CD4-positive, alpha-beta memory T cell (primary cell): ENCODE measurements at places on chromosomes 4 and X. TPM values are rescaled to one million over a fixed set of nuclear protein-coding genes. Genes with fewer than 3 reads are reported as not detected.

DLG3 gene
- 11.6 TPM for polyA plus RNA-seq

SH3D19 gene
- polyA plus RNA-seq = 0.56 TPM

MPC1L gene
- not detected for polyA plus RNA-seq

PAGE2B gene
- polyA plus RNA-seq = not detected

NSUN7 gene
- not detected for polyA plus RNA-seq

CT45A5 gene
- not detected for polyA plus RNA-seq

CDX4 gene
- polyA plus RNA-seq = not detected

CLDN34 gene
- not detected for polyA plus RNA-seq

PABPC5 gene
- not detected for polyA plus RNA-seq
